ENCODE measurements at places on chromosomes 6 and 20.

DNA sequence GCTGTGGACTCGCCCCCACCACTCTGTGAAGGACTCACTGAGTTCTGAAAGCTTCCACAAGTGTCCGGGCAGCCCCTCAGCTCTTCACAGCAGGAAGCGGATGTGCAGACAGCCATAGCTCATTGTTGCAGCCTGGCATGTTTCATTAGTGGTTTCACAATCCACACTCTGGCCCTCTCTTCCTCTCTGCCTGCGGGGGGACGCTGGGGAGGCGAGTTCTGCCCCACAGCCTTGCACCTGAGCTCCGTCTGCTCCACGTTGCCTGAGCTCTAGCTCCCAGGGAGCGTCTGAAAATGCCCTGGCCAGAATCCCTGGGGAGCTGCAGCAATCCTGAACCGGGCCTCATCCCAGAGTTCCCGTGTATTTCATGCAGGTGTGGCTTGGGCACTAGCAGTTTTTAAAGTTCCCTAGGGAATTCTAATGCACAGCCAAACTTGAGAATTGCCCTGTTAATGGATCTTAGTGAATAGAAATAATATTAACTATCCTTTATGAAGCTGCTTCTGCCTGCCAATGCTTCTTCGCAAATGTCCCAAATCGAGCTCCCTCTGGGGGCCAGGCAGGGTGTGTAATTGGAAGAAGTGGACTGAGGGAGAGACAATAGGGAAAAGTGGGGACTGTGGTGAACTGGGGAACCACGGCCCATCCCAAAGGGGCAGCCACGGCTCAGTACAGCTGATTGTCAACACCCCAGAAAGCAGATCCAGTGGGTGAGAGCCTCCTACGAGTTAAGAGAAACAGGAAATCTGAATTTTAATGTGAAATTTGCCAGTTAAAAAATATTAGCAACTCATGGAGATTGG, 51.5 kb downstream of the CTCFL start:
- no peak for DNase-seq
- peak overlapping the region; percentile 85 for H3K27ac ChIP-seq
- H3K36me3 ChIP-seq, result no peaks in the 10 kb centered on the region
- H3K27me3 ChIP-seq, result no peaks in the 10 kb centered on the region

- H3K4me1 ChIP-seq, result no peaks in the 10 kb centered on the region
- no peak overlapping the region for H3K4me3 ChIP-seq
- H3K36me3 ChIP-seq, result peaks cover 7% of the 10 kb centered on the region
- peaks cover 9% of the 10 kb centered on the region for H3K27me3 ChIP-seq
- no peak overlapping the region for H3K27ac ChIP-seq
Observed at GRCh38 chr20:37450344-37450743, 70.7 kb upstream of the NNAT start.

GRCh38 chr6:53023323-53023722, 28.2 kb upstream of the GSTA4 start:
- H3K27me3 ChIP-seq, result no peaks in the 10 kb centered on the region
- peaks cover 28% of the 10 kb centered on the region for H3K36me3 ChIP-seq
- no peak overlapping the region for H3K27ac ChIP-seq

DNA sequence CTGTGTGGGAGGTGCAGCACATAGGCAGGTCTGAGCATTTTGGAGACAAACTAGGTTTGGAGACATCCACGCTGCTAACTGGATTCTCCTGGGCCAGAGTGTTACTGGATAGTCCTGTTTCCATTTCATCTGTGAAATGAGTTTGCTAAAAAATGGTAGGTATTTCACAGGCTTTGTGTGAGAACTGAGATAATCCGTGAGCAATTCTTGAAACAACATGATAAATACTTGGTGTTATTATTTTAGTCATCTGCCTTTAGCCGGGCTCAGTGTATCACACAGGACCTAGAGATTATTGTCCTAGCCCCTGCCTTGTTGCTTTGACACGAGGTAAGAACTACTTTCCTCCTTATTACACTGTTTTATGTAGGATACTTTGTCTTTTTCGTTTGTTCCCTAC, 63.0 kb downstream of the PRR18 start:
- H3K4me3 ChIP-seq, result peak overlapping the region; percentile 92
- H3K4me1 ChIP-seq, result peaks cover 15% of the 10 kb centered on the region
- no peak for DNase-seq

GRCh38 chr6:166997768-166998255, 1.4 kb upstream of the CEP43 start:
- peak; percentile 12 for DNase-seq
- H3K27ac ChIP-seq, result no peak overlapping the region
- peaks cover 3% of the 10 kb centered on the region for H3K36me3 ChIP-seq
- no peaks in the 10 kb centered on the region for H3K27me3 ChIP-seq
- peaks cover 33% of the 10 kb centered on the region for H3K4me1 ChIP-seq

DNA sequence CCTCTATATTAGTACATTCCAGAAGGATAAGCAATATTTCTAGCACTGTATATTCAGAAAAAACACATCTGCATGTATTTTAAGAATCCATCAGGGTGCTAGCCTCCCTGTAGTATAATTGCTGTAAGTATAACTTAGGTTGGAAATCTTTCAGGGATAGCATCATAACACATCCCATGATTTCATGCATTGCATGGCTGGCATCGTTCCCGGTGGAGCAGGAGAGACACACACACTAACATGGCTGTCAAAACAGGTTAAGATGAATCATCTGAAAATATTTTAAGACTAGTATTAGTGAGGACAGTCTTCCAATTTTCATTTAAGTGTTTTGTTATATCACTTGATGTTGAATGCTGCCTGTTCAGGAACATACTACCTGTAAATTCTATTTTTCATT, 32.1 kb upstream of the CENPW start:
- DNase-seq, result no peak
- no peak overlapping the region for H3K27ac ChIP-seq
- no peak overlapping the region for H3K4me3 ChIP-seq
- H3K27me3 ChIP-seq, result peaks cover under 1% of the 10 kb centered on the region
- no peaks in the 10 kb centered on the region for H3K4me1 ChIP-seq

- DNase-seq, result no peak
- H3K4me1 ChIP-seq, result peaks cover 5% of the 10 kb centered on the region
- no peak overlapping the region for H3K4me3 ChIP-seq
- no peaks in the 10 kb centered on the region for H3K27me3 ChIP-seq
- H3K27ac ChIP-seq, result no peak overlapping the region
Observed at GRCh38 chr6:139306291-139306981, 14.6 kb upstream of the TXLNB start.

DNA sequence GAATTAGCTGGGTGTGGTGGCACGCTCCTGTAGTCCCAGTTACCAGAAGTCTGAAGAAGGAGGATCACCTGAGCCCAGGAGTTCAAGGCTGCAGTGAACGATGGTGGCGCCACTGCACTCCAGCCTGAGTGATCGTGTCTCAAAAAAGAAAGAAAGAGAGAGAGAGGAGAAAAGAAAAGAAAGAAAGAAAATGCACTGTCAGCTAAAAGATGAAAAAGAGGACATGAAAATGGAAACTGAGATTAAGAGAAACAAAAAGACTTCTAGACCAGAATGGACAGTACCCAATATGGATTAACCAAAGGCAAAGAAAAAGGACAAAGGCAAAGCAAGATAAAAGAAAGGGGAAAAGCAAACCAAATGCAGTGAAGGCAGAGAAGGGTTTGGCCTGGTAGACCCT, 9.0 kb upstream of the RALGAPA2 start:
- H3K4me3 ChIP-seq, result no peak overlapping the region
- no peaks in the 10 kb centered on the region for H3K4me1 ChIP-seq
- no peaks in the 10 kb centered on the region for H3K36me3 ChIP-seq
- H3K27me3 ChIP-seq, result no peaks in the 10 kb centered on the region

DNA sequence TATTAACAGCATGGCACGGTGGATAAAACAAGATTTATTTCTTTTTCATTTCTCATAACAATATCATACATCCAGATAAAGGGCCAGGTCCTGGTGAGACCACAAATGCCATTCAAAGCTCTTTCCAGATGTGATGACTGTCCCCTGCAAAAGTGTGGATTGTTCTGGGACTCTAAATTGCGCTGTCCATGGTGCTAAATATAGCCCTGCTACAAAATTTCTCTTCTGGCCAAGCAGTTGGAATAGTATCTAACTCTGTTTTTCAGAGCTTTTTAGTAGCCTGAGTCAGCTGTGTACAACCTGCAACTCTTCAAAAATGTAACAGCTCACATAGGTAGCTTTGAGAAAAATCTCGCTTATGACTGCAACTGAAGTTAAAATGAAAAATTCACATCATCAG, 115.8 kb downstream of the MANEA start:
- DNase-seq, result no peak
- H3K4me3 ChIP-seq, result no peak overlapping the region
- H3K4me1 ChIP-seq, result peaks cover 2% of the 10 kb centered on the region
- no peaks in the 10 kb centered on the region for H3K36me3 ChIP-seq
- H3K27me3 ChIP-seq, result no peaks in the 10 kb centered on the region

GRCh38 chr6:36323062-36323461, 13.6 kb downstream of the BNIP5 start:
- H3K4me3 ChIP-seq, result no peak overlapping the region
- no peak overlapping the region for H3K27ac ChIP-seq
- no peaks in the 10 kb centered on the region for H3K4me1 ChIP-seq
- H3K27me3 ChIP-seq, result no peaks in the 10 kb centered on the region
- DNase-seq, result no peak
- no peaks in the 10 kb centered on the region for H3K36me3 ChIP-seq

DNA sequence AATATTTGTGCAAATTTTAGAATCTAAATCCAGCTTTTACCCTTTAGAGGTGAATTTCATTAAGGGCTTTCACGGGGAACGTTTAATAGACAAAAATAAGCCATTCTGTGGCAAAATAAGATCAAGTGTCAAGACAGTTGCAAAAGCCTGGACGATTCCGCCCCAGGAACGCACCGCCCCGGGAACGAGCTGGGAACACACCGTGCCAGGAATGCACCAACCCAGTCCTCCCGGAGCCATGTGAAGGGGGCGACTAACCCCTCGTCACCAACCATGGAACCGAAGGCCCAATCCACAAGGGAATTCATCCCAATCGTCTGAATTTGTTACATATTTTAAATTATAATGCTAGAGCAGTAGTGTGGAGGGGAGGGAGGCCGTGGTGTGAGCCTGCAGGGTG, 20.8 kb upstream of the TCFL5 start:
- no peak overlapping the region for H3K27ac ChIP-seq
- peaks cover 18% of the 10 kb centered on the region for H3K36me3 ChIP-seq

DNA sequence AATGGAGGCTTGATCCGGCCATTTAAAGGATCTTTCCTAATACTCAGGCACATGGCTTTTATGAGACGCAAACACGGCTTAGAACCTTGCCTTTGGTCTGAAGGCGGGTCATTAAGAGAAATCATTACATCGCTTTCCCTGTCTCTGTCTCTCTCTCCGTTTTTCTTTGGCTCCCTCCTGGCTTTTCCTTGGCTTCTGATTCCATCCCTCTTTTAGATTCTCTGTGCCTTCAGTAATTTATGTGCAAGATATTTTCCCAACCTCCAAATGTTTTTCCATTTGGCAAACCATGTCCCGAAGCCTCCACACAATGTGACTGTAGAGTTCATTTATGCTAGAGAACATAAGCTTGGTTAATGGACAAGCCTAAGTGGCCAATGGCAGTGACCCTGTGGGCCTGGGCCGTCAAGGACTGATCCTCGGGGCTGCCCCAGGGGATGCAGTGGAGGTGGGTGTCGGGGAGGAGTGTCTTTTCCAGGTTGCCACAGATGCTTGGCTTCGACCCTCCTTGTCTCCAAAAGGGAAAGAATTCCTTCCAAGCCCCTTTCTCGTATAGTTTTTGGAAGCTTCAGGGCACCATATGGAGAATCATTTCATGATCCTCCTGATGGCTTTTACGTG, 157.0 kb downstream of the SCML4 start:
- no peaks in the 10 kb centered on the region for H3K27me3 ChIP-seq
- H3K4me1 ChIP-seq, result peaks cover 17% of the 10 kb centered on the region
- H3K36me3 ChIP-seq, result no peaks in the 10 kb centered on the region
- DNase-seq, result no peak
- H3K27ac ChIP-seq, result no peak overlapping the region

GRCh38 chr6:150529646-150530045, 70.0 kb upstream of the PLEKHG1 start:
- no peak overlapping the region for H3K4me3 ChIP-seq
- no peak overlapping the region for H3K27ac ChIP-seq
- H3K4me1 ChIP-seq, result no peaks in the 10 kb centered on the region
- no peak for DNase-seq

- H3K4me3 ChIP-seq, result no peak overlapping the region
- no peaks in the 10 kb centered on the region for H3K4me1 ChIP-seq
- DNase-seq, result no peak
- no peak overlapping the region for H3K27ac ChIP-seq
- no peaks in the 10 kb centered on the region for H3K36me3 ChIP-seq
- peaks cover 29% of the 10 kb centered on the region for H3K27me3 ChIP-seq
Observed at GRCh38 chr6:148177589-148178233, 164.9 kb upstream of the SASH1 start.

GRCh38 chr20:62642666-62643520, 590 bp downstream of the SLCO4A1 start:
- H3K4me3 ChIP-seq, result no peak overlapping the region
- peaks cover 5% of the 10 kb centered on the region for H3K27me3 ChIP-seq
- H3K4me1 ChIP-seq, result peaks cover 26% of the 10 kb centered on the region
- H3K36me3 ChIP-seq, result no peaks in the 10 kb centered on the region
- DNase-seq, result peak; percentile 64

DNA sequence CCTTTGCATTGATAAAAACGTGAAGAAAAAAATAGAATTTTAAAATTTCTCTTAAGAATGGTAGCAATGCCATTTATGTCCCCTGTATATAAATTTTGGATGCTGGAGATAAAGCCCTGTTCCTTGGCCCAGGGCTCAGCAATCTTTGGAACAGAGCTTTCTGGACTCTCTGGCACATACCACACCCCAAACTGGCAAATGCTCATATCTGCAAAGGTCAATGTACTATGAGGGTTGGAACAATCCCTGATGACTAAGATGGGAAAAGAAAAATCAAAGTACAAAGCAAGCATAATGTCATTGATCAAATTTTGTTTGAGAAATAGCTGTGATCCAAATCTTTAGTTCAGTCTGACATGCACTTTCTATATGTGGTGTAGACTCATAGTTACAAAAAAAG, 158.1 kb upstream of the HCRTR2 start:
- DNase-seq, result no peak
- no peaks in the 10 kb centered on the region for H3K4me1 ChIP-seq
- H3K36me3 ChIP-seq, result no peaks in the 10 kb centered on the region
- no peaks in the 10 kb centered on the region for H3K27me3 ChIP-seq

DNA sequence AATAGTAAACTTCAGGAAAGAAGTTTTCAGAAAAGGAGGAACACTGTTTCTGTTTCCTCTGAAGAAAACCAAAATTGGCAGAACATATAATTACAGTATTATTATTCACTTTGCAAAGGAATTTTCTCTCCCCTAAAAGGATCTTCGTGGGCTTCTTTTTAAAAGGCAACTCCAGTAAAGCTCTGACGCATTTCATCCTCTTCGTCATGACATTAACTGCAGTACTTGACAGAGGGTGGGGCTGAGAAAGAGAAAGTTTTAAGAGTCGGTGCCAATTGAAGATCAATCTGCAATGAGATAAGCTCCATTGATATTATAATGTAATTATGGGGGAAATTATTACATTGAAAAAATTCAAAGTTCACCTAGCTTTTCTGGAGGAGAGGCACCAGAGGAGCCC, 75.8 kb downstream of the MYB start:
- H3K4me1 ChIP-seq, result no peaks in the 10 kb centered on the region
- no peaks in the 10 kb centered on the region for H3K27me3 ChIP-seq
- no peaks in the 10 kb centered on the region for H3K36me3 ChIP-seq
- H3K4me3 ChIP-seq, result no peak overlapping the region
- H3K27ac ChIP-seq, result no peak overlapping the region
